ENCODE measurements at places on chromosomes 12 and 14.

DNA sequence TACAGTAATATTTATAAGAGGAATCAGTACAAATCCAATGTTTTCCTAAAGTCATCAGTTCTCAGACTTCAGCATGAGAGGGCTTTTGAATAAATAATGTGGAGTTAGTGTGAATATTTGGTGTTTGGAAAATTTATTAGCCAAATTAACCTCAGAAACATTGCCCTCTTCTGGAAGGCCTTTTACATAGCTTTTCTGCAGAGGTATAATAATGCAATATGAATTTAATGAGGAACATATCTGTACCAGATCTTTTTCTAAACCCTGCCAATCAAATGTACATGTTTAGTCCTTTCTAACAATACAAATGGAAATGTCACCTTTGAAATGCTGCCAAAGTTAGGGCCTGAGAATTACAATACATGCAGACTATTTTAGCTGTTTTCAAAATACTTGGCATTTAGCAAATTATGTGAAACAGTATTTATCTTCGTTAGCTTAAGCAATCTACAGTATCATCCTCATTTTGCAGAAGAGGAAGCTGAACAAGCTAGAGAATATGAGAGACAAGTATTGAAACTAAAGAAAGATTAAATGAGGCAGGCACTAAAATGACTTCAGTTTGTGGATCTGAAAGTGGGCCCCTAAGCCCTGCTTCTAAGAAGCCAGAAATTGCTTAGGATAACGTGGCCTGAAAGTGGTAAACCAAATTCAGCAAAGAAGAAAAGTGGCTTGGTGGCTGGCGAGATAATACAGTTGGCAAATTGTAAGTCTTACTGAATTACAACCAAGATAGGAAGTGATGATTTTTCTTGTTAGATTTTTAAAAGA, 60.4 kb upstream of the MANSC4 start:
- no peak for DNase-seq

GRCh38 chr12:121038861-121039668, at the start of gene OASL:
Gene OASL, minus strand, starts transcription at chr12:121039246. Its CDS starts 275 bp downstream, at chr12:121038971.
- DNase-seq, result no peak

DNA sequence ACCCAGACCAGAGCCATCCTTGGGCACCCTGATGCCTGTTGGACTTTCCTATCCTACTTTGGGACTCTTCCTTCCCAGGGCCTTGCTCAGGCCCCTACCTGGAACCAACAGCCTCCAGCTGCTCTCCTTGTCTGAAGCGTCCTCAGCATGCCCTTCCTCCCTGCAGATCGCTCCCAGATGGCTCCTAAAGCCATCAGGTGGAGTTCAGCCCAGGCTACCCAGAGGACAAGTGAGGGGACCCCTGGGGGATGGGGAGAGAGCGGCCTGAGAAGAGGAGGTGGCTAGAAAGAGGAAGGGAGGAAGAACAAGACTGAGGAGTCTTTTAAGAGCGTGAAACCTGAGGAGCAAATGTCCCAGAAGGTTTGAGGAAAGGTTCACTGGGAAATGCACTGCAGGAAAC, 236.6 kb downstream of the ZFP36L1 start:
- DNase-seq, result no peak

DNA sequence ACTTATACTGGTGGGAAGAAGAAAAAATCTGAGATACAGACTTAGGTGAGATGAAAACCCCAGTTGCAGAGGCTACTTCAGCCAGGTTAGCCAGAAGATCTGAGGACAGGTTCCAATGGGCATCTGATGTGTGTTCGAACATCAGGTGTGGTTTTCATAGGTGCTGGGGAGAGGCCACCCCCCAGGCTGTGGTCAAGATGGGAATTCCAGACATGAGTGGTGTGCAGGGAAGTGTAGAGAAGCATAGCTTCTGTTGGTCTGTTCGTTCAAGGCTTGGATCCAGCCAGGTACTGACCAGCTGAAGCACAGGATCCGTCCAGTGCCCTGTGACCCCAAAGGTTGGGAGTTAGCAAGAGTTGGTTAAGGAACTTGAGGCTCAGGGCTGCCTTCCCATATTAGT, 85.5 kb downstream of the SSPN start:
- no peak for DNase-seq

GRCh38 chr12:63836046-63836445, 8.5 kb upstream of the SRGAP1 start:
- no peak for DNase-seq

DNA sequence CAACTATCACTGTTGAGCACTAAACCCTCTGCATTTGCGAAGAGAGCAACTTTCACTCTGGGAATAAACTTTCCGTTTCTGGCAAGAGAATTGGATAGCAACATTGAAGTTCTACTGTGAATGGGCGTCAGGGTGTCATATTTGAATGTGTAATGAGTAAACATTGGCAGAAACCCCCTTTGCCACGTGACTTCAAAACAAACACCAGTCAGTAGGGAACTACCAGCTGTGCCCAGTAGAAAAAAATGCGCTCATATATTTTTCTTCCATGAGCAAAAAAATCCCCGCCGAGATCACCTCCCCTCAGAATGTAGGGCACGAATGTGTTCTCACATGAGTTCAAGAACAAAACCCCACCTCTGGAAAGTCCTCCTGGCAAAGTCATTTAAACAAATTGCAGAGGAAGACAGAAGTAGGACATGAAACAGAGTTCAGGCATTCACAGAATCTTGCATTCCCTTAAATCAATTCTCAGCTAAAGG, 80.6 kb downstream of the BTG1 start:
- DNase-seq, result no peak

DNA sequence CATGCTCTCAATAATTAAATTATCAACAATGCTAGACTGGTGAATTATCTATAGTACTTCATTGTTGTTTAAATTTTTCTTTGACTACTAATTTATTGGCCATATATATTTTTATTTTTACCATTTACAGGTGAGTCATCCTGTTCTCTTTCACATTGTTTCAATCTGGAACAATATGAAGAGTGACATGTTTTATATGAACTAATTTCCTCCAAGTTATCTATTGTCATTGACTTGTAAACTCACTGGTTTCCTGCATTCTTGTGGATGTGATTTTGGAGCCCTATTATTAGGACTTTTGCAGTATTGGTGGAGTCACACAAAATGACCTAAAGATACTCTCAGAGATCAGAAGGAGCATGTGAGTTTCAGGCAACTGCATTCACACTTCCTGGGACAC, 297.7 kb downstream of the AEBP2 start:
- DNase-seq, result no peak

- no peak for DNase-seq
Observed at GRCh38 chr12:57803319-57803893, 15.1 kb downstream of the AVIL start.

- no peak for DNase-seq
Observed at GRCh38 chr14:75976826-75977581, 4.8 kb downstream of the TGFB3 start.

GRCh38 chr12:2533036-2533435, 261.7 kb upstream of the FKBP4 start:
- DNase-seq, result no peak

- no peak for DNase-seq
Observed at GRCh38 chr14:89401761-89402160, 15.3 kb downstream of the FOXN3 start.

- DNase-seq, result no peak
Observed at GRCh38 chr12:96810477-96810876, 96.6 kb upstream of the NEDD1 start.

DNA sequence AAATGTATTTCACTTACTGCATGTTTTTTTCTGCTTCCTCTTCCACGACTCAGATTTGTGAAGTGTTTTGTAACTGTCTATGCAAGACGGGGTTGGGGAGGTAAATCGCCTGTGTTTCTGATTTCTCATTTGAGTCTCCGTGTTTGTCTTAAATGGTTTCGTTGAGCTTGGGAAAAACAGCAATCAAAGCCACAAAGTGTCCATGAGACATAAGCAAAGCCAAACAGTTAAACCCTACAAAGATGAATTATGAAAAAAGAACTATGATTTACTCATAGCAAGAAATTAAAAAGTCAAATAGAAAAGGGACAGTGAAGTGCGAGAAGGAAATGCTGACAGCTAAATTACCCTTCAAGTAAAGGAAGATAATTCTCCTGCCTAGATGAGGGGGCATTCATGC, 164.3 kb upstream of the TMPO start:
- no peak for DNase-seq

DNA sequence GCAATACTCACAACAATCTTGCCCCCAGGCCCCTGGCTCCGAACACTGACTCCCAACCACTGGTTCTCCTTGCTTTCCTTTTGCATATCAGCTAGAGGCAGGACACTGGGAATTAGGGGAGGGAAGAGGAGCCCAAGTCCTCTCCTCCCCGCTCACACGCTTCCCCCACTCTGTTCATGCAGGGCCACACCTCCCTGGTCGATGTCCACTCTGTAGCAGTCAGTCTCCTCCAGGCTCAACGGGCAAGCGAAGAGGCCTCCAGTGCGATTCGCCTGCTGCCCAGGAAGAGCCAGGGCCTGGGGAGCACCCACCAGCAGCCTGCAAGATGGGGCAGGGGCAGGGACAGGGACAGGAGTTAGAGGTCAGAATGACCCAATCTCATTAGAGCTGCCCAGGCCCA, 4.8 kb downstream of the ITGA7 start:
- no peak for DNase-seq

DNA sequence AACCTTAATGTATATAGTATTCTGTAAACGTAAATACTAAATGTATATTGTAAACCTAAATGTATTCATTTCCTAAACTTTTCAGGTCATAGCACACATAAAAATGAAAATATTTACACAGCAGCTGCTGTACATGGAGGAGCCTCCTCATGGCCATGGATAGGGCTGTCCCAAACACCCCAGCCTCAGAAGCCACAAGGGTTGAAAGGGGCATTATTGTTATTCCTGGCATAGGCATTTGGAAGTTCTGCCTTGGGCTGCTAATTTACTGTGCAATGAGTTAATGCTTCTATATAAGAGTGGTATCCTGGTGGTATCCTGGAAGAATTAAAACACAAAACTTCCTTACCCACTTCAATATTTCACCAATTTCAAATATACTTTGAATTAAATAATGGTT, 159.4 kb downstream of the SLC5A8 start:
- DNase-seq, result no peak

GRCh38 chr12:112862636-112863290, 44.0 kb upstream of the OAS1 start:
- DNase-seq, result no peak

- DNase-seq, result no peak
Observed at GRCh38 chr14:54854181-54854580, 48.4 kb downstream of the GCH1 start.

DNA sequence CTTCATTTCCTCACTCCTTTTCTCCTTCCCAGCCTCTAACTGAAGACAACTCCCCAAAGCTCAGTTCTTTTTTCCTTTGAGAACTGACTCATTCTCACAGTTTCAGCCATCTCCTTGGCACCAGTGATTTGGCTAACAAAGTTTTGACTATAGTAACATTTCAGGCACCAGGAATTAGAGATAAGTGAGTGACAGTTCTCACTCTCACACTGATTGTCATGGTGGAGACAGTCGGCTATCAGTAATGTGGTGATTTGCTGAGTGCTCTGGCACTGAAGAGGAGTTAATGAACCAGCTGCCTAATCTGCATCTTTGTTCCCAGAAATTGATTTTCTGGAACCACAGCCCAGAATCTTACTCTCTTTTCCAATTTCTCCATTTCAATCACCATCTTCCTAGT, 29.5 kb downstream of the HELB start:
- DNase-seq, result no peak
